AG04449 (cell line): ENCODE measurements at places on chromosomes 4 and X.

GRCh38 chr4:62328526-62328925, 1128.4 kb downstream of the ADGRL3 start:
- no peak for DNase-seq

- DNase-seq, result no peak
Observed at GRCh38 chr4:17058536-17058915, 160.1 kb upstream of the LDB2 start.

GRCh38 chr4:139889264-139889663, 223.6 kb downstream of the MGST2 start:
- DNase-seq, result no peak

DNA sequence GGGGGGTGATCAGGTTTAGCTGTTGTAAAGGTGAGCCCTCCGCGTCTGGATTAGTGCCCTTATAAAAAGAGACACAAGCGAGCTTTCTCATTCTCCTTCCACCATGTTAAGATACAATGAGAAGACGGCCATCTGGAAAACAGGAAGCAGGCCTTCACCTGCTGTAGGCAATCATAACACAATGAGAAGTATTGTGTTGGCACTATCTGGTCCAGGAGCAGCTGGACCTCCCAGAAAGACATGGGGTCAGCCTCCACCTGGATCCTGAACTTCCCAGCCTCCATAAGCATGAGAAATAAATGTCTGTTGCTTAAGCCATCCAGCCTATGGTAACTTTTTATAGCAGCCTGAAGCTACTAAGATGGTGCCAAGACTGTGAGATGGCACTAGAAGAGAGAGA, 8.6 kb upstream of the SMIM20 start:
- DNase-seq, result no peak

- no peak for DNase-seq
Observed at GRCh38 chrX:118459494-118459893, 36.1 kb upstream of the DOCK11 start.

DNA sequence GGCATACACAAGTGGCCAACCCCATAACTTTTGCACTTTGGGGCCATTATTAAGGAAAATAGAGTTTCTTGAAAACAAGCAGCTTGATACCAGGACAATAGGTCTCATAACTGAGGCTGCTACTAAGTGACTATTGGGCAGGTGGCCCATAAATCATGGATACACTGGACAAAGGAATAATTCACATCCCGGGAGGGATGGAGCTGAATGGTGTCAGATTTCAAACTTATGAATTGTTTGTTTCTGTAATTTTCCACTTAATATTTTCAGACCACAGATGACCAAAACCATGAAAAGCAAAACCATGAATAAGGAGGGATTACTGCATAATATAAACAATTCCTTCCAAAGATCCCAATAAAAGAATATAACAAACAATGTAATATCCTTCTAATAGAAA, 114.4 kb downstream of the WDFY3 start:
- DNase-seq, result no peak

GRCh38 chr4:27020203-27020602, 159.6 kb downstream of the STIM2 start:
- DNase-seq, result no peak

GRCh38 chr4:144564358-144564757, 81.6 kb upstream of the HHIP start:
- DNase-seq, result no peak

DNA sequence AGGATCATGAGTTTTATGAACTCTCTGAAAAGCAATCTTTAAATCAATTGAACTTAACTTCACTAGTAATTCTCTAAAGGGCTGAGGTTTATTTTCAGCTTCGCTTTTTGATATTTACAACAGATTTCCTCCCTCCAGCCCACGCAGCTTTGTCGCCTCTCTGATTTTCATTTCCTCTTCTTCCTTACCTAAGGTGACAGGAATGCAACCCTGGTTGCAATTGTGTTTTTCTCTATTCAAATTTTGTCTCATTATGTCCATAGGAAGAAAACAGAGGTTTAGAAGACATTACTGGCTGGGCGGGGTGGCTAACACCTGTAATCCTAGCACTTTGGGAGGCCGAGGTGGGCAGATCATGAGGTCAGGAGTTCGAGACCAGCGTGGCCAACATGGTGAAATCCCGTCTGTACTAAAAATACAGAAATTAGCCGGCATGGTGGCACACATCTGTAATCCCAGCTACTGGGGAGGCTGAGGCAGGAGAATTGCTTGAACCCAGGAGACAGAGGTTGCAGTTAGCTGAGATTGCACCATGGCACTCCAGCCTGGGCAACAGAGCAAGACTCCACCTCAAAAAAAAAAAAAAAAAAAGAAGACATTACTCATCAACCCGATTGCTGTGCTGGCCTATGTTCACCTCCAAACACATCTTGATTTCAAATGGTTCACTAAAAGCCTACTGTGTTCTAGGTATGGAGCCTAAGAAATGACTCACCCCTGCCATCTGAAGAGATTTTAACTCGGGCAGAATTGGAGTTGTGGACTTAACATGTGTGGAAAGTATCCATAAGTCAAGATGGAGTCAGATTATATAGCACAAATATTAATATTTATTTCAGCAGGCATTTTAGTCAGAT, 36.8 kb downstream of the VSIG4 start:
- no peak for DNase-seq

- no peak for DNase-seq
Observed at GRCh38 chrX:39736216-39737211, 361.2 kb downstream of the BCOR start.

DNA sequence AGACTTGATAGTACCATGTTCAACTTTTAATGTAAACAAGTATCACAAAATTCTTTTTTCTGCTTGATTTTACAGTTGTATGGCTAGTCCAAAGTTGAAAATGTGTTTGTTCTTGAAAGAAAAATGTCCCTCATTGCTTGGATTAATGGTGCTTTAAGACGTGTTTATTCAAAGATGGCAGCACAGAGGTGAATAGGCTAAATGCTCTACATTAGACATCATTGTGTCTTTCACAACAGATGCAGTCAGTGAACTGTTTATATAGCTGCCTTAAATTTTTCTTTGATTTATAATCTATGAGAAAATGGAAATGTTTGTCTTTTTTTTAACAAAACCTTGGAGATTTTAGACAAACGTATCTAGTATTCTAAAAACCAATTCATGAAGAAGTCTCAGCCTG, 137.3 kb downstream of the BMPR1B start:
- DNase-seq, result no peak

DNA sequence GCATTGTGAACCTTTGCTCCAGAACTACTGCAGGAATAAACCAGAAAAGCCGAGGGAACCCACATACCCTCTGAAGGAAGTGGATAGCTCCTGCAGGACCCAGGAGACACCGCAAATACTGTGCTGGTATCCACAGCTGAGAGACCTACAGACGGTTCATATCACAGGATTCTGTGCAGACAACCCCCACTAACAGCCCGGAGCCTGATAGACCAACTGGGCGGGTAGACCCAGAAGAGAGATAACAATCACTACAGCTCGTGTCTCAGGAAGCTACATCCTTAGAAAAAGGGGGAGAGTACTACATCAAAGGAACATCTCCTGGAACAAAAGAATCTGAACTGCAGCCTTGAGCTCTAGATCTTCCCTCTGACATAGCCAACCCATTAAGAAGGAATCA, 150.8 kb downstream of the FRAS1 start:
- no peak for DNase-seq
